ENCODE measurements at places on chromosomes 11 and 22. TPM values are rescaled to one million over a fixed set of nuclear protein-coding genes. Genes with fewer than 3 reads are reported as not detected.
A peak's percentile ranks its signal among the peaks of the same experiment; 100 is the strongest.

GRCh38 chr11:33953289-33953688, 61.4 kb upstream of the LMO2 start:
- no peak for DNase-seq

Gene KRTAP5-2
- total RNA-seq, result 0.35 TPM

- DNase-seq, result no peak
Measured at GRCh38 chr11:12094872-12095800, 15.3 kb upstream of the MICAL2 start.

GRCh38 chr11:35013514-35014233, 97.3 kb downstream of the PDHX start:
- no peak for DNase-seq

DNA sequence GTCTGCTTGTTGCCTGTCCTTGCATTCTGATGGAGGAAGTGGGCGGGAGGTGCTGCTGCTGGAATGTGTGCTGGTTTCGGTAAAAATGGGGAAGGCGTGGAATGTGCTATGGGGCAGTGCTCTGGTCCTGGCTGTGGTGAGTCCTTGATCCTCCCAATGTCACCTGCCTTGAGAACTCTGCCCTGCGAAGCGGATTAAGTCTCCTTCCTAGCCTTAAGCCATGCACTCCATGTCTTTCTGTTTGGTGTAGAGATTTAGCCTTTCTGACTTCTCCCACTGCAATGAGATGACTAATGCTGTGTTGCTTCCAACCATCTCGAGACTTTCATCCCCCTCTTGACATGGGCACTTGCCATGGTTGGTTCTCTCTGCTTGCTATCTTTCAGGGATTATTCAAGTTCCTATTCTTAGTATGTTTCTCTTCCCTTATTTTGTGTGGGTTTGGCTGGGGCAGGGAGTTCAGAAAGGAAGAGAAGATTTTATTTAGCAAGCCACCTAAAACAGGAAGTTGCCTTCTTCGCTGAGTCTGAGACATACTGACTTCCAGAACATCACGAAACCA, 687.9 kb downstream of the NTM start:
- DNase-seq, result no peak

DNA sequence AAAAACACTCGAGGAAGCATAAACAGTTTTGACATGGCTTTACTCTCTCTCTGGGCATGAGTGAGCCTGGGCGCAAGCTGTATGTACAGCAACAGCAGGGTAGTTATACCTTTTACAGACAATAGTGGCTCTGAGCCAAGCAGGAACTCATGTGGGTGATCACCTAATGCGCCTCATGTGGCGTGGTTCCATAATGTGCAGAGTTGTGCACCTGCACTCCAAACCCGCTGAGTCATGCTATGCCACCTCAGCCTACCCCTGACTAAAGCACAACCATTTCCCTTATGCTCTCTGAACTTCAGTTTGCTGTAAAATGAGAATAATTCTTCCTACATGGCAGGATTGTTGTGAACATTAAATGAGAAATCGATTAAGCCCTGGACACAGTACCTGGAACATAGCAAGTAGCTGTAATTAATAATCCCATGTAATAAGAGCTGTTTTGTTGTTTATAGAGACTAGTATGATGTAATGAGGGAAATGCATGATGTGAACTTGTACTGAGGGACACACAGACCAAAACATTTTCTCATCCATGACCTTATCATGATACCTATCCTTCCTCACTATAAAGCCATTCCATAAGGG, 71.6 kb downstream of the CCDC34 start:
- peak; percentile 3 for DNase-seq

GRCh38 chr11:57491371-57492061, 24.0 kb downstream of the SLC43A1 start:
- peak; percentile 15 for DNase-seq

Gene GAS2
- 1.0 TPM for total RNA-seq

Gene ELFN2
- 0.44 TPM for total RNA-seq

Gene NRGN
- 58.8 TPM for total RNA-seq

- no peak for DNase-seq
Measured at GRCh38 chr11:92702805-92703448, 266.5 kb upstream of the MTNR1B start.

DNA sequence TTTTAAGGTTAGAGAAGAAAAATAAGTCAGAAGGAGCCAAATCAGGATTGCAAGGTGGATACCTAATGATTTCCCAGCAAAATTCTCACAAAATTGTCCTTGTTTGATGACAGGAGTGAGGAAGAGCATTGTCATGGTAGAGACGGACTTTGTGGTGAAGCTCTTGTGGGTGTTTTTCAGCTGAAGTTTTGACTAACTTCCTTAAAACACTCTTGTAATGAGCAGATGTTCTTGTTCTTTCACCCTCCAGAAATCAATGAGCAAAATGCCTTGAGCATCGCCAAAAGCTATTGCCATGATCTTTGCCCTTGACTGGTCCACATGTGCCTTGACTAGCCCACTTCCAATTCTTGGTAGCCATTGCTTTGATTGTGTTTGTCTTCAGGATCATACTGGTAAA, 20.0 kb downstream of the CALCB start:
- no peak for DNase-seq

Measured in CD4-positive, CD25-positive, alpha-beta regulatory T cell (primary cell).